ENCODE measurements at places on chromosomes 16 and 17. TPM values are rescaled to one million over a fixed set of nuclear protein-coding genes. Genes with fewer than 3 reads are reported as not detected.

Gene TENT4B
- 8.4 TPM for polyA plus RNA-seq

Gene SPHK1
- polyA plus RNA-seq: 0.27 TPM

Gene IL4R
- 15.2 TPM for polyA plus RNA-seq

Gene ZNF319
- 3.3 TPM for polyA plus RNA-seq

Gene HOXB5
- polyA plus RNA-seq: not detected

Gene BCAR1
- polyA plus RNA-seq: 4.7 TPM

Gene PLA2G10
- not detected for polyA plus RNA-seq

Gene CTRB1
- polyA plus RNA-seq: not detected

Gene NPIPB2
- 11.5 TPM for polyA plus RNA-seq

Gene EVPL
- polyA plus RNA-seq: not detected

Gene SEPTIN1
- polyA plus RNA-seq: 133 TPM

GRCh38 chr16:66871840-66872239, 8.5 kb upstream of the PDP2 start:
- DNase-seq: no peak
- H3K27ac ChIP-seq: no peak overlapping the region
- H3K4me1 ChIP-seq: peaks cover 16% of the 10 kb centered on the region
- H3K36me3 ChIP-seq: no peaks in the 10 kb centered on the region

DNA sequence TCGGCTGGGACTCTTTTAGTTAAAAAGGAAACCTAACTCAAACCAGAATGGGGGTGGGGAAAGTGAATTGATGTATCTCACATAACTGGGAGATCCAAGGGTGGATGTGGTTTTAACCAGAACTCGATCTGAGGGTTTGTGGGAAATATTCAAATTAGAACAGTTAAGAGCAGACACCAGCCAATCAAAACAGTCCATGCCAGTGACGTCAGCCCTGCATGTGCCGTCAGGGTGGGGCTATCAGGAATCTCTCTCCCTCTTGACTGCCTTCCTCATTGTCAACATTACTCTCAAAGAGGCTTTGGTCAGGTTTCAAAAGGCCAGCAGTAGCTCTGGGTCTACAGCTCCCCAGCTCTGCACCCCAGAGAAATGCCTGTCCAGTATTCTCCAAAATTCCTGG, 94.2 kb upstream of the HSBP1 start:
- H3K27me3 ChIP-seq: no peaks in the 10 kb centered on the region
- no peak overlapping the region for H3K4me3 ChIP-seq
- no peaks in the 10 kb centered on the region for H3K36me3 ChIP-seq

DNA sequence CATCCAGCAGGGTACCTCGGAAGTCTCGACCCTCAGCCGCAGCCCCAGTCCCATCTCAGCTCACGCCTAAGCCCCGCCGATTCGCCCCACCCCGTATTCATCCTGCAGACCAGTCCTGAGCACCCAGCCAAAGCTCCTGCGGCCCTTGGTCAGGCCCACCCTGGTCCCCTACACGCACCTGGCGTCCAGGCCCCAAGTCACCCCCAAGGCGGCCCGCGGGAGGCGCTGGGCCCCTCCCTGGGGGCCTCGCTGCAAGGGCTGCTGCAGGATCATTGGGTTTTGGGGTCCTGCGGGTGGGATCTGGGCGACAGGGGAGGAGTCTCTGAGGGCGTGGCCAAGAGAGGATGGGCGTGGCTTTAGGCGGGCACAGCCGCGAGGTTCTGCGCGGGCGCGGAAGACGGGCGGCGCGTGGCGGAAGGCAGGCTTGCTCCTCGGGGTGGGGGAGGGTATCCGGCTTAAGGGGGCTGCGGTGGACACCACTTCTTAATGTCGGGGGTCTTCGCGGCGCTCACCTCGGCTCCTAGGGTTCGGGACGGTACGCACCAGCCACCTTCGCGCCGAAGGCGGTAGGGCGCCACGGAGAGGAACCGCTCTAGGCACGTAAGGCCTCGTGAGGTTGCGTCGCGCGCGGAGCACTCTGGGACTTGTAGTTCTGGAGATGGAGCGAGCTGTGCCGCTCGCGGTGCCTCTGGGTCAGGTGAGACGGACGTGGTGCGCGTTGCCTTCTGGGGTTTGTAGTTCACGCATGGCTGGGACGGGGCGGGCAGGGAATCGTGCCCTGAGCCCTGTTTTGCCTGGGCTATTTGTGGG, at the start of the genes HCFC1R1 and THOC6:
Gene HCFC1R1, minus strand, starts transcription at position 274 of the 810 bp plus-strand sequence. Its CDS starts 1 bp downstream, at position 273.
Gene THOC6, plus strand, starts transcription at position 367 of the 810 bp plus-strand sequence. Its CDS starts 292 bp downstream, at position 659.
- peaks cover 4% of the 10 kb centered on the region for H3K36me3 ChIP-seq
- H3K27me3 ChIP-seq: no peaks in the 10 kb centered on the region
- DNase-seq: peak; percentile 94
- peak within 1 kb of the TSS; percentile 86 for H3K27ac ChIP-seq
- peaks cover 25% of the 10 kb centered on the region for H3K4me1 ChIP-seq
- peak within 1 kb of the TSS; percentile 87 for H3K4me3 ChIP-seq

DNA sequence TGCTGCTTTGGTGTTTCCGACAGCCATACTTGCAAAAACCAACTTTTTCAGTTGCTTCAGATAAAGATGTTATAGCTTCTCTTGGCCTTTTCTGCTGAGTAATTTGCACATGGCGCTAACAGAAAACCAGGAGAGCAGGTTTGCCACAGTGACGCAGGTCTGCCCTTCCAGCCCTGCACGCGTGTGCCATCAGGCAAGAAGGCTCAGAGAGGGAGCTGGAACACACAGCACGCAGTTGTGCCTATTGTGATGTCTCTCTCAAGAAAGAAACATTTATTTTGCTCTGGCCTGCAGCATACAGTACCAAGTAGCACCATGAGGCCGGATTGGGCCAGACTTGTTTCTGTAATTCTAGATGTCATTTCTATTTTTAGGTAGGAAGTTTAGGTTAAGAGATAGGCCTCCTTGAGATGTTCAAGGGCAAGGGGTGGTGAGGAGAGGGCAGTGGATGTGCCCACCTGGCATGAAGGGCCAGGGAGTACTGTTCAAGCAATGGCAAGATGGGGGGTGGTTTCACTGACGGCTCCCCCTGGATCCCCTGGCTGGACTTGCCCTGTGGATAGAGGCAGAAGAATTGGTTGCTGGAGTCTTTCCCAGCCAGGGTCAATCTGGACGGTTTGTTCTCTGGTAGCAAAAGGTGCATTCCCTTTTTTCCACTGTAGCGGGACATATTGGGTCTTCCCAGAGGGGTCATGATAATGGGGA, 1.9 kb downstream of the CBX2 start:
- H3K36me3 ChIP-seq: no peaks in the 10 kb centered on the region
- no peak overlapping the region for H3K4me3 ChIP-seq
- peaks cover 8% of the 10 kb centered on the region for H3K27me3 ChIP-seq

GRCh38 chr17:80860703-80861417, 130.8 kb upstream of the CHMP6 start:
- H3K4me1 ChIP-seq: peaks cover 18% of the 10 kb centered on the region
- H3K27ac ChIP-seq: no peak overlapping the region
- DNase-seq: no peak
- peaks cover 4% of the 10 kb centered on the region for H3K36me3 ChIP-seq
- H3K27me3 ChIP-seq: no peaks in the 10 kb centered on the region

GRCh38 chr17:4986403-4986802, 1.1 kb downstream of the CAMTA2 start:
- H3K27ac ChIP-seq: peak overlapping the region; percentile 55
- H3K4me1 ChIP-seq: peaks cover 20% of the 10 kb centered on the region
- no peaks in the 10 kb centered on the region for H3K27me3 ChIP-seq
- peak overlapping the region; percentile 74 for H3K4me3 ChIP-seq

DNA sequence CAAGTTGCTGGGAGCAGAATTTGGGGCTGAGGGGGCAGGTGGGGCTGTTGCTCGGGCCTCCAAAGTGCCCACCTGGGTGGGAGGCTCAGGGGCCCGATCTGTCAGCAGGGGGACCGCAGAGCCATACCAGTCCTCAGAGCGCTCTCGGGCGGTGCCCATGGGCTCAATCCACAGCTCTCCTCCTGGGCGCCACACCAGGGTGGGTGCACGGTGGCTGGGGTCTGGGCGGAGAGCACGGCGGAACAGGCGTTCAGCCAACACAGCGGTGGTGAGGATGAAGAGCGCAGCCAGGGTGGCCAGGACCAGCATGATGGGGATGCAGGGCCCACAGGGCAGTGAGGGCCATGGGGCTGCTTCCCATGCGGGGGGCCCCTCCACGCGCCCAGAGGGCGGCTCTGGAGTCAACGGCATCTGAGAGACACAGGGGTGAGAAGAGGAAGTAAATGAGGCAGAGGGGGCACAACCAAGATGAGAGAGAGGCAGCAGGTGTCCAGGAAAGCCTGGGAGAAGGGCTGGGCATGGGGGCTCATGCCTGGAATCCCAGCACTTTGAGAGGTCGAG, 1.2 kb downstream of the C16orf54 start:
- H3K27me3 ChIP-seq: no peaks in the 10 kb centered on the region
- peak overlapping the region; percentile 90 for H3K27ac ChIP-seq
- H3K36me3 ChIP-seq: no peaks in the 10 kb centered on the region
- H3K4me1 ChIP-seq: peaks cover 39% of the 10 kb centered on the region
- H3K4me3 ChIP-seq: peak overlapping the region; percentile 62

DNA sequence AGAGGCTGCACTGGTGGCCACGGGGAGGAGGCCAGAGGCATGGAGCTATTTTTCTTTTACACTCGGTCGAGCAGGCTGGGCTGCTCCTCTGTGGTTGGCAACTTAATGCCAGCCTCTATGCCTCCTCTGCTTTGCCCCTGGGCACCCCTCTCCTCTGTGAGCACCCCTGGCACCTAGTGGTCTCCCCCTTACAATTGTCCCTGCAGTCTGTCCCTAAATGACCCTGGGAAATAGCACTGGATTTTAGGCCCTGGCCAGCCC, 27.0 kb downstream of the LRRC75A start:
- H3K36me3 ChIP-seq: no peaks in the 10 kb centered on the region
- H3K4me1 ChIP-seq: no peaks in the 10 kb centered on the region
- H3K4me3 ChIP-seq: no peak overlapping the region

GRCh38 chr17:57099165-57099564, 14.1 kb downstream of the AKAP1 start:
- no peaks in the 10 kb centered on the region for H3K27me3 ChIP-seq
- H3K4me1 ChIP-seq: peaks cover 29% of the 10 kb centered on the region
- no peak for DNase-seq
- H3K36me3 ChIP-seq: peaks cover 2% of the 10 kb centered on the region

- no peaks in the 10 kb centered on the region for H3K27me3 ChIP-seq
- peak overlapping the region; percentile 85 for H3K4me3 ChIP-seq
- peak overlapping the region; percentile 91 for H3K27ac ChIP-seq
- DNase-seq: no peak
- peaks cover 20% of the 10 kb centered on the region for H3K4me1 ChIP-seq
Measured at GRCh38 chr17:44219108-44219615, 313 bp downstream of the UBTF start.

DNA sequence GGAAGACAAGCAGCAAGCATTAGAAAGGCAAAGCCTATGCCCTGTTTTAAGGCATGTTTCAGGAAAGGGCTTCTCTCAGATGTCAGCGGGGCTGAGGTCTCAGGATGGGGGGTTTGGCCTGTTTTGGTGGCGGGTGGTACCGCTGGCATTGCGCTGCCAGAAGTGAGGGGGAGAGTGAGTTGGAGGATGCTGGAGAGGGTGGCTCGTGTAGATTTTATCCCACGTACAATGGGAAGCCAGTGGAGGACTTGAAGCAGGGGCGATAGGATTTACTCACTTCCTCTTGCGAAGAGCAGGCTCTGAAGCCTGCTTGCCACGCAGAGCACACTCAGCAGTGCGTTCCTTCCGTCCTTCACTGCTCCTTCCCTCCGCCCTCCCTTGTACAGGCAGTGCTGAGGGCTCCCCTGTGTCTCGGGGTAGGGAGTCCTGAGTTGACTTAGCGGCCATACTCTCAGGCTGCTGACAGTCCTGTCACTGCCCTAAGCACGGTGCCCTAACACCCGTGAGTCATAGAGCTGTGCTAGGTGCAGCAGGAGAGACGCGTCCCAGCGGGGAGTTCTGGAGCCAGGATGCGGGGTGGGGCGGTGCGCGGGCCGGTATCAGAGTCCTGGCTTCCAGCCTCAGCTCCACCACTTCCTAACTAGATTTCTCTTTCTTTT, 113.1 kb downstream of the SNX29 start:
- H3K4me3 ChIP-seq: no peak overlapping the region
- no peaks in the 10 kb centered on the region for H3K27me3 ChIP-seq
- peak overlapping the region; percentile 45 for H3K27ac ChIP-seq
- DNase-seq: no peak
- H3K36me3 ChIP-seq: peaks cover 6% of the 10 kb centered on the region

DNA sequence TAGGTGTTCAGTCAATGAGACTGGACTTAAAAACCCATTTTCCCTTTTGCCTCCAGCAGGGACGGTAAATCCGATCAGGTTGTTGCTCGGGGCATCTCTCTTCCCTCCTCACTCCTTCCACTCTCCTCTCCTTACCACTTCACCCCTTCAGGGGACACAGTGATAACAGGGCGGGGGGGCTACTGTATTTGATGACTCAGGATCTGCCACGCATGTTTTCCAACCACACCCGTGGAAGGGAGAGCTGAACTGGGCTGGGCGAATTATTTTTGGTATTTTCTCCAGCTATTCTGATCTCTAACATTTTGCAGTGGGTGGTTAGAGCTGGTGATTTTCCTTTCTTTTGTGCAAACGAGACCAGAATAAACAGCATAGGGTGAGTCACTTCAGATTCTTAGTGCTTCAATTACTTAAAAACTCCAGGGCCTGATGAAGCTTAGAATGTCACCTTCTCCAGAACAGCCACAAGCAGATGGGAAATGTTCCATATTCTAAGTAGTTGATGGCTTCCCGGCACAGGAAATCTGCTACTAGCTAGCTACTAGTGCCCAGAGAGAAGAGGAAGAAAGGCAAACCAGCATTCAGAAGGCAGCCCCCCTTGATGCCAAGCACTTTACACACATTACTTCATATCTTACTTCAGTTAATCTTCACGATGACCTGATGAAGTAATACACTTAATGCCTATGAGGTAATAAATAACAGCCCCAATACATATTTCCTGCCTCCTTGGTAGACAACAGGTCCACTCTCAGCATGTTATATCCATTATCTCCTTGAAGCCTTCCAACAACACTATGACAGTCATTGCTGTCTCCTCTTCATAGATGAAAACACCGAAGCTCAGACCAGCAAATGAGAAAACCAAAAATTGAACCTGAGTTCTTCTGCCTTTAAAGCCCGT, 74.1 kb downstream of the ASIC2 start:
- no peak overlapping the region for H3K27ac ChIP-seq
- no peaks in the 10 kb centered on the region for H3K36me3 ChIP-seq
- H3K4me1 ChIP-seq: no peaks in the 10 kb centered on the region
- DNase-seq: no peak
- H3K4me3 ChIP-seq: no peak overlapping the region
